ENCODE measurements at places on chromosomes 5 and 9.
A peak's percentile ranks its signal among the peaks of the same experiment; 100 is the strongest.

- no peak for DNase-seq
Measured at GRCh38 chr5:151183456-151184245, 26.1 kb upstream of the ANXA6 start.

DNA sequence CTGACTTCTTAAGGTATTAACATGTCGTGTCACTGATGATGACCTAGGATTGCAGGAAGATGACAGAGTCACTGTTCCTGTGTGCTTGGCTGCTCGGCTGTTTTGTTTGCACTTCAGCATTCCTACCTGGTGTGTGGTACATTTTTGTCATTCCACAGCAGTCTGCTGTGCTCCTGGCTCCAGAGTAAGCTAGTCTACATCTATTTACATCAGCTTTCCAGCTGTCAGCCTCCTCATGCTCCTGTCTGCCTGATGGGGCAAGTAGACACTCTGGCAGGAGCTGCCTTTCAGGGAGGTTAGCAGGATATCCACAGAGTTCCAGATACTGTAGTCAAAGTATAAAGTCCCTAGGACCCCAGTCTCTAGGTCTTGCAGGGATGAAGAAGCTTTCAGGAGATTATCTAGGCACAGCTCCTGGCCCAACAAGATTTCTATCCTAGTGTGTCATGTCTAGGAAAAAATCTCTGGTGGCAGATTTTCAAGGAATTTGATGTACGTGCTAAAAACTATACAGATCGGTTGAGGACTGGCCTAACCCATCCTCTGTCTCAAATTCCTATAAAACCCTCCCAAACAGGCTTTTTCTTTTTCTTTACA lies 28.4 kb downstream of the RUSC2 start:
- DNase-seq: no peak

DNA sequence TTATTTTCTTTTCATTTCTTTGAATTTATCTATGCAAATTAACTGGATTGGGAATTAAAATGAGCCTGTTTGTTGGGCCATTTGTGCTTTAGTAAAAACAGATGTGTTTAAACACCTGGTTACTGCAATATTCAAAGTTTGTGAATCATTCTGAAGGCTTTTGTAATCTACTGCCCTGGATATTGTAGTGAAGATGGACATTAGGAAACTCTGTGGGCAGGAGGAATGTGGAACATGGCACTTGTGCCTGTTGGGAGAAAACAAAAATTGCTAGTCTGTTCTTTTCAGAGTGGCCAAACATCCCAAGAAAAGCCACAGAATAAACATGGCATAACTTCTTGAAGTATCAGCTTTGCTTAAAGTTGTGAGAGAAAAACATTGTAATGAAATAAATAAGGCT lies 40.8 kb downstream of the CHSY3 start:
- no peak for DNase-seq

- no peak for DNase-seq
Measured at GRCh38 chr5:1295650-1296037, 776 bp upstream of the TERT start.

DNA sequence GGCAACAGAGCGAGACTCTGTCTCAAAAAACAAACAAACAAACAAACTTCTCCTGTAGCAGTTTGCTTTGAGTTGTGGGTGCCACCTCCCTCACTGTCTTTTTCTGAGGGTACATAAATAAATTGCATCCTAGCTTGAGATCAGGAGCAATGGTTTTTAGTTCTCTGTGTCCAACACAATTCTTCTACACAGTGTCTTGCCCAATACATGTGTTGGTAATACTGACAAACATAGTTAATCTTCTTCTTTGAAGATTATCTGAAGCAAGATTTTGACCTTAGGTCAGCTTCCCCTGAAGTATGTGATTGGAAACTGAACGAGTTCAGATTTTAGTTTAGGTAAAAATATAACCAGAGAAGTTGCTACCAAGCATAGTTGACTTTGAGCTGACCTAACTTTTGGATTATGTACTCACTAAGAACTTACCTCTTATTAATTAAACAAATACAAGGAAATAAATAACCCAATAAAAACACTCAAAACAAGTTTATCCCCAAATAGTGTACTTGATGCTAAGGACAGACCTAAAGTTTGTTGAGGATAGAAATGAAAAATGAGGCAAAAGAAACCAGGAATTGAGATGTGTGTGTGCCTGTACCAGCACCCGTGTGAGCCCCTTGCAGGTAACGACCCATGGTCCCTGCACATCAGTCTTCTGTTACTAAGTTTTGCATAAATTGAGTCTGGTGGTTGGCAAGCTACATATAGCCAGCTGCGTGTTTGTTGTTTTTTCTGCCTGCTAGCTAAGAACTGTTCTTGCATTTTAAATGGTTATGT lies 16.2 kb downstream of the TJP2 start:
- peak; percentile 68 for DNase-seq

DNA sequence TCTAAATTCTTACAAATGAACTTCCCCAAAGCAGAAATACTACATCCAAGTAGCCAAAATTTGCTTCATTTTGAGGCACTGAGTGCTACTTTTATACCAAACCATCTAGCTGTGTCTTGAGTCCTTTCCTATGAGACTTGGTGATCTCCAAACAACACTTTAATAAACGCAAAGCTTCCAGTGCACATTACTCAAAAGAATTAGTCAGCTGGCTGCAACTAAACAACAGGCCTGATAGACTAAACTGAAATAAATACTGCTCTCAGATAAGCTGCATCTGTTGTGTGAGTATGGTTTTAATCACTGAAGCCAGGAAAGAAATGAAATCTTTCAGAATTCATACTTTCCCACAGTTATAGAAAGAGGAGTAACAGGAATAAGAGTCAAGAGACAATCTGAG lies 80.3 kb downstream of the VCAN start:
- no peak for DNase-seq

DNA sequence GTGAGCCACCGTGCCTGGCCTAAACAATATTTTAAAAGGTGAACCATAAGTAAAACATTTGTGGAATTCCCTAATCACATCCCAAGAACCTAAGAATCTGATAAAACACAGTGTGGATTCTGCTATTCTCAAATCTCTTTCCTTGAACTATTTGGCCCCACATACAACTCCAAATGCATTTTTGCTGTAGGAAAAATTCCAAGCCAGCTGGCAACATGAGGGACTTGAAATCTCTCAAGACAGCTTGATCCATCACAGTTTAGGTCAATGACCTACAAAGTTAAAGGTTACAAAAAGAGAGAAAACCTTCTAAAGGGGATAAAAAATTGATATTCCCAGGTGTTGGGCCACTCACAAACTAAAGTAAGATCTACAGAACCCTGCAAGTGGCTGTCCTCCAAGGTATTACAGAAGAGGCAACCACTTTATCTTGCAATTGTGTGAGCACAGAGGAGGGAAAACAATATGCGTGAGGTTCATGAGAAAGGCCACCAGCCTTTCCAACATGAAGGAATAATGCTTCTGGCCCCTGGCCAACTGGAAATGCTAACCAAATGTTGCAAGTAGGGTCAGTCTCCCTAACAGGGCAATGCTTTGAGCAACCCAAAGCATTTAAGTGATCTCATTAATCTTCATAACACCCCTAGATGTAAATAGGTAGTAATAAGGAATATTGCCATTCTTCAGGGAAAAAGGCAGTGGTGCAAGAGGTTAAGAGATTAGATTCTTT lies 221.4 kb downstream of the SEMA5A start:
- no peak for DNase-seq

DNA sequence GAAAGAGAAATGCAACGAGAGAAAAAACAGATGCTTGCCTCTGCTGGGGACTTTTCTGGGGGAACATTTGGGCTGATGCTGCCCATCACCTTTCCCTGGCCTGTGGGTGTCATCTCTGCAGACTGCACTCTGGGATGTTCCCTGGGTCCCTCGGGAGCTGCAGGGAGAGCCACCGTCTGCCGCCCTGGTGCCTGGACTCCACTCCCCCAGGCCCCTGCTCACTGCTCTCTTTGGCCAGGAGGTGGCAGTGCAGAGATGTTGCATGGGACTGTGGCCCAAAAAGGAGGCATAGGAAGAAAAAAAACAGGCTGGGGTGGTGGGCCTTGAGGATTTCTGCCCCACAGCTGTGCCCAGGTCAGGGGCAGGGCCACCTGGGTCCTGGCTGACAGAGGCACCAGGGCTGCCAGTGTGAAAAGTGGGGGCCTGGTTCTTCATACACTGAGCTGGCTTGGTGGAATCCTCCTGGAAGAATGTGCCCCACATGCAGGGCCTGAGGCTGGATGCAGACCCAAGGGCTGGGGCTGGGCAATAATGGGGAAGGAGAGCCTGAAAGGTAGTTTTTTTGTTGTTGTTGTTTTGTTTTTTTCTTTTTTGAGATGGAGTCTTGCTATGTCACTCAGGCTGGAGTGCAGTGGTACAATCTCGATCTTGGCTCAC lies 353.6 kb downstream of the SLIT3 start:
- peak; percentile 59 for DNase-seq

DNA sequence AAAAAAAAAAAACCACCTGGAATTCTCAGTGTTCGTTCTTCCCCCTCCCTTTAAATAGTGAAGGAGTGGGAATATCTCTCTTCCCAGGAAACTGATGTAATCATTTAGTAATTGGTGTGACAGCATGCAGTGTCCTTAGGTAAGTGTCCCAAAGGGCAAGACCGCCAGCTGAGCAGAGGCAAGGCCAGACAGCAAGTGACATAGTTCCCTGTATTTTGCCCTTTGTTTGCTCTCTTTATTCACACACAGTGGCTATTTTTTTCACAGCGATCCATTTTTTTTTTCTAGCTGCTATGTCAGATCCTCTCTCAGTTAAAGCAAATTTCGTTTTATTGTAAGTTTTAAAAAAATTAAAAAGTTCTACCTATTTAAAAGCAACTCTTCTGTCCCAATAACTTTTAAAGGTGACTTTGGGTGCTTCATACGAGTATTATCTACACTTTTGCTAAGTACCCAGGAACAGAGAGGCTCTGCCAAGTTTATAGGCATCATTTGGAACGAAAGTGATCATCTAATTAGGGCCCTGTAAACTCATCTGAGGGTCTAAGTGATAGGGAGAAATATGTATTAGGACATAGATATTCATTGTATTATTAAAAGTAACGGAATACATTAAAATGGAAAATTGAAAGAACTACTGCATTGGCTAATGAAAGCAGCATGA lies 98.2 kb upstream of the ALDH1A1 start:
- DNase-seq: no peak

GRCh38 chr5:16935231-16936149 lies 598 bp downstream of the MYO10 start:
- DNase-seq: peak; percentile 14

DNA sequence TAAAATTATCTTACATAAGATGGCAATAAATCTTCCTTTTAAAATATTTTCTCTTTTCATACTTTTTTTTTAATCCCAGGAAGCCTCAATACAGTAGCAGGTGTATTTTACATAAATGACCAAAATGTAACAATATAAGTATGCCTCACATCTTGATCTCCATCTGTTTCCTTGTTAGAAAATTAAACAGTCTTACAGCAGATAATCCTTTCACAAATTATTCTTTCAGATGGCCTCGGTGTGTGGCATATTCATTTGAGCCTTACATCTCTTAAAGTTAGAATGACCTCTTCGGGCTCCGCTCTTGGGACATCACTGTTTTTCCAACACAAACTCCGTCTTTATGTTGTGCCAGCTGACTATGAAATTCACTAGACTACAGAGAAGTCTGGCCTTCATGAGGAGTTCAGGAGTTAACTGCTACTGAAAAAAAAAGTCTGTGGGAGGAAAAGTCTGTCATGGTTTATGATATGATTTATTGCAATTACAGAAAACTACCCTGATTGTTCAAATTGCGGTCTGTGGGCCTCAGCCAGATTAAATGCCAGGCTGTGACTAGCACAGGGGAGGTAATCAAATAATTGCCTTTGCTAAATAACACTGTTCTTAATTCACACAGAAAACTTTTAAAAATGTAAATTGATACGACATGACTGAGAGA lies 292.9 kb upstream of the PUM3 start:
- DNase-seq: no peak

- no peak for DNase-seq
Measured at GRCh38 chr5:65418661-65419060, 63.1 kb downstream of the ADAMTS6 start.

DNA sequence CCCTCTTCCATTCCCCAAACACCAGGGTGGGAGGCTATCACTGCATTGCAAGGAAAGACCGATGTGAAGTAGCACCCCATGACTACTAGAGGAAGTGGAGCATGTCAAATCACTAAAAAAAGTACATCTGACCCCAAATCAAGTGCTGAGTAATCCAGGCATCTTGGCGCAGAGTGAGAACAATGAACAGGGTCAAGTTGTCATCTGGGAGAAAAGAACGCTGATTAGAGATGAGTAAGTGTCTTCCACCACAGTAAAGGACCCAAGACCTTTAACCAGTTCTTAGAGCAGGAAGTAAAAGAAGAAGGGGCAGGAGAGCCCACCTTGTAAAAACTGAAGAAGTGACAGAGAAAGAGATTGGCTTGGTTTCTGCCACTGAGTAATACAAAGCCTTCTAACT lies 75.0 kb upstream of the RAD23B start:
- peak; percentile 22 for DNase-seq

- DNase-seq: peak; percentile 33
Measured at GRCh38 chr9:122835313-122835731, 6.9 kb upstream of the PDCL start.

DNA sequence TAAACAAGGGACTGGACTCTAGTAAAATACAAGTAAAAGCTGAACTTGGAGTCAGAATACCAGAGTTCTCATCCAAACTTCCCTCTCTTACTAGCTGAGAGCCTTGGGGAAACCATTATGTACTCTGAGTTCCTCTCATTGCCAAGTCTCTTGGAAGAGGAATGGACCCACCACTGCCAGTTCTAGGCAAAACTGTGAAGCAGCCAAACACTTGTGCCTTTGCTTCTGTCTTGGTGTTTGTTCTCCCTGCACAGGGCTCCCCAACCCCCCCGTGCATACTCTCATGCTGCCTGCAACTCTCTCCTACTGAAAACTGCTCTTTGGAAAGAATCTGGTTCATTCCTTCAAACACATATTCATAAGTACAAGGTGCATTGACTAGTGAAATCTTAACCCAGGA lies 102.6 kb downstream of the PDZD2 start:
- DNase-seq: no peak

DNA sequence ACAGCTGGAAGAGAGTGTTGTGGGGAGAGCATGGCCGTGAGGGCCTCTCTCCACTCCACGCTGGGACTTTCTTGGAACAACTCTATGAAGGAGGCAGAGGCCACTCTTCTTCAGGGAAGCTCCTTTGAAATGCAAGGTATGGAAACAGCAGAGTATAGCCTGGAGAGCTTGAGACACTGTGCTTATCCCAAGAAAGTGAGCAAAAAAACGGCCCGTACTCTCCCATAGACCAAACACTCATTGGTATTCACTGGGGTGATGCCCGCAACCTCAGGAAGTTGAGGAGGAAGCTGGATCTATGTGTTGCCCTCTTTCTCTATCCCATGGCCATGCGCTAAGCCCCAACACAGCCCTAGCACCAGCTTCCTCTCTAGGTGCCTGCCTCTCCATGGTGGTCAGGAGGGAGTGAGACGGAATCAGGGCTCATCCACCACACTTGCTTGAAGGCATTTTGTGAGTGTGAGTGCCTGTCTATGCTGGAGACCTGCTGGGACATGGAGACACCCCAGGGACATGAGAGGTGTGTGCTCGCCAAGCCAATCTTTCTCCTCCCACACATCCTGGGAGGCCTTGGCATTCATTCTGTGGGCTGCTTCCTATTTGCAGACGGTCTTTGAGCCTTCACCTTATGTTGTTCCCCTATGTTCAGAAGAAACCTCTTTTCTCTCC lies 616.6 kb downstream of the IRX1 start:
- no peak for DNase-seq

All from GM12865 (cell line).